ENCODE measurements at places on chromosomes 12 and 14.

GRCh38 chr14:87877877-87878276 lies 115.1 kb downstream of the GALC start:
- DNase-seq = no peak

- no peak for DNase-seq
Measured at GRCh38 chr14:24364841-24365240, 3.1 kb upstream of the NFATC4 start.

DNA sequence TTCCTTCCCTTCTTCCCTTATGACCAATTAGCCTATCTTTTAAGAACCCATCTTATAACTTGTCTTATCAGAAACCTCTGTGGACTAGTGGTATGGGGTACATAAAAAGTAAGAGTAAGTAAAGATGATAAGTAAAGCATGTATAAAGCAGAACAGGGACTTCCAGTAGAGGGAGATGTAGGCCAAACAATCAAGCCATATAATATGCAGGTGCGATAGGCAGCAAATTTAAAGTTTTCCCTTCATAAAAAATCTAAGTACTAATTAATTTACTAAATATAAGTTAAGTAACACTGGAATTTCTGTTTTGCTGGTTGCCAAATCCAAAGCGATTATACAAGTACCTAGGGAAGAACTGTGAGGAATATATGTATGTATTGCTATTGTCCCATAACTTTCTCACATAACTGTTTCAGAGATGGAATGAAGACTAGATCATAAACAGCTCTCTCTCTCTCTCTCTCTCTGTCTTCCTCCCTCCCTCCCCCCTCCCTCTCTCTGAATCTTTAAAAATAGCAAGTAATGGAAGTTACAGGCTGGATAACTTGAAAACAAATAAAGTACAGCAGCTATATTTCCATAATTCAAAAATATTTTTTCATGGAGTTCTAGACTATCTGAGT lies 25.7 kb downstream of the METTL25 start:
- DNase-seq = peak; percentile 12

DNA sequence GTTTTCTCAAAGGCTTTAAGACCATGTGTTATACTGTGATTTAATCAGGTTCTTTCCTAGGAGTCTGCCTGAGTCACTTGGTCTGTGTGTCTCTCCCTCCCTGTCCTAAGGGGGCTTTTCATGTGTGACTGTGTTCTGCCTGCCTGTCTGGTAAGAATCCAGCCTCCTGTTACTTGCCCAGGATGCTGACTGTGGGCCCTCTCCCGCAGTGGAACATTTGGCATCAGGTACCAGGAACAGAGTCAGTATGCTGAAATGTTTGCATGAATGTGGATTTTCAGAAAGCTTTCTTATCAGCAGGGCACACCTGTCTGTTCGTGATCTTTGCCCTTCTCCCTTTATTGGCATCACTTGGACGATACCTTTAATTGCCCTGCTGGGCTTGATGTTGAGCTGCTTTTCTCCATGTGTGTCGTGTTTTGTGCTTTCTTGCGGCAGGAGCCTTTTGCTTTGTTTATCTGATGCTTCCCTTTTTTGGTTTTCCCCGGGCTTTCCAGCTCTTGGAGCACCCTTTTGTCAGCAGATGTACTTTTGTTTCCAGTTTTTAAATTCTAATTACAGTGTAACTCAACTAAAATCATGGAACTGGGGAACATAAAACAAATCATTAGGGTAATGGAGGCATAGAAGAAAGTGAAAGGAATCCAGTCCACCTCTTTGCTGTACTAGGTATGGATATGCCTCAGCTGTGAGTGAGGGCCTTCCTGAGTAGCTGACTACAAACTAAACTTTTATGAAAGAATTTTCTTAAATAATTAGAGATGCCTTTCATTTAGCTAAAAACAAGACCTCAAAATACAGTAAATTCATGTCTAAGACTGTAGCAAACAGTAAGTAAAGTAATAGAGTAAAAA lies 72.5 kb downstream of the TRAF3 start:
- DNase-seq = peak; percentile 99

DNA sequence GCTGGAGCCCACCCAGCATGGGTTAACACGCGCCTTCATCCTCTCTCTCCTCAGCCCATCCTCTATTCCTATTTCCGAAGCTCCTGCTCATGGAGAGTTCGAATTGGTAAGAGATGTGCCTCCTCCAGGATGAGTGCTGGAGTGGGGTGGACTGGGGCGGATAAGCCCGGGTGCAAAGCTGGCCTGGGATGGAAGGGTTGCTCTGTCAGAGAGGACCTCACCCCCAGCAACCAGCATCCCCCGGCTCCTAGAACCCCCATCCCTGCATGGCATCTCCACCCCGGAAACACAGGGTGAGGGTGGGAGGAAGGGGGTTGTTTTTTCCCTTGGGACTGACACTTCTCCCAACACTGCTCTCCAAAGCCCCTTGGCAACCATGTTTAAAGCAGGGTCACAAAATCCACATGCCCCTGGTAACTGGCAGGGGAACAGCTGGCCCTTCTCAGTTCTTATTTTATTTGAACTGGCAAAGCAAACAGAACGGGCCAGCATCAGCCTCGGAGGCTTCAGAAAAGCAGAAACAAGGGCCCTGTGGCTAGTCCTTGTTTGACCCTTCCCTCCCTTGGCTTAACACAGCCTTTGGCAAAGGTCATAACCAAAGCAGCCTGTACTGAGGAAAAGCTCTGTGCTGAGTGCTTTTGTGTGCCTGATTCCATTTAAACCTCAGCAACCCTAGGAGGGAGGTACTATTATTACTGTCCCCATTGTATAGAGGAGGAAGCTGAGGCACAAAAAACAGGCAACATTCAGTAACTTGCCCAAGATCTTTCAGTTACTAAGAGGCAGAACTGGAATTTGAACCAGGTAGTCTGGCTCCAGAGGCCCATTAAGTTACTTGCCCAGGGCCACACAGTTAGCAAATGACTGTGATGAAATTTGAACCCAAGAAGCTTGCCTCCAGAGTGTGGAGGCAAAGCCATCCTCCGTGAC lies 4.2 kb downstream of the GSTZ1 start:
- no peak for DNase-seq

GRCh38 chr14:65993996-65994395 lies 492.2 kb upstream of the CCDC196 start:
- no peak for DNase-seq

Measured in NCI-H524 treated with DMSO at 0.1 percent for 48 hours (cell line).